Nucleus accumbens (tissue), 56 donors: ENCODE measurements at places on chromosomes 2 and 18.

- no peak for DNase-seq
Measured at GRCh38 chr2:118850901-118851415, 3.5 kb upstream of the EN1 start.

DNA sequence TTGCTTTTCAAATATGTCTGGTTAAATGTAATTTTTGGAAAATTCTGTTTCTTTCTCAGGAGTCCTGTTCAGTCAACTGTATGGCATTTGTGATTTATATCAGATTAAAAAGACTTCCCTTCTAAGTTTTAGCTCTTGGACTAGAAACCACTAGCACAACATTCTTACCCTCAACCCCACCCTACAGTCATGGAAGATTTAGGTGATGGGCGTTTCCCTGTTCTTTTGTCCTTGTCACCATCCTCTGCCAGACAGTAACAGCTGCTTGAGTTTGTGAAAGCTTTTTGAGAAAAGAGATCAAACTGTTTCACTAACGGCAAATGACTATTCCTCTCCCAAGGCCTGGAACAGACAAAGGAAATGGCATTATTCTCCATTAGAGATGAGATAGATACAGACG lies 31.8 kb downstream of the SERPINB5 start:
- DNase-seq: no peak

DNA sequence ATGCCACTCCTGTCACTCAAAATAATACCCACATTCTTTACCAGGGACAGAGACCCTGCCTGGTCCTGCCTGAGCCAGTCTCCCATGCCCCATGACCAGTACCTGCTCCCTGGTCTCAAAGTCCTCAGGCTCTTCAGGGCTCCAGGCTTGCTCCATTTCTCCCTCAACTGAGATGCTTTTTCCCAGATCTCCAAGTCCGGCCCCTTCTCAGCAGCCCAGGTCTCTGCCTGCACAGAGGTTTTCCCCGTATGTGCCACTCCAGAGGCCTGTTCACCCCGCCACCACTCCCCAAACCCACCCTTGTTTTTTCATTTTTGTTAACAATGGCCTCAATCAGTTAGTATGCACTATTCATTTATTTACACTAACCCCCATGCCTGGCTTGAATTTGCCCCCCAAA lies 499.5 kb upstream of the MYT1L start:
- DNase-seq: no peak

DNA sequence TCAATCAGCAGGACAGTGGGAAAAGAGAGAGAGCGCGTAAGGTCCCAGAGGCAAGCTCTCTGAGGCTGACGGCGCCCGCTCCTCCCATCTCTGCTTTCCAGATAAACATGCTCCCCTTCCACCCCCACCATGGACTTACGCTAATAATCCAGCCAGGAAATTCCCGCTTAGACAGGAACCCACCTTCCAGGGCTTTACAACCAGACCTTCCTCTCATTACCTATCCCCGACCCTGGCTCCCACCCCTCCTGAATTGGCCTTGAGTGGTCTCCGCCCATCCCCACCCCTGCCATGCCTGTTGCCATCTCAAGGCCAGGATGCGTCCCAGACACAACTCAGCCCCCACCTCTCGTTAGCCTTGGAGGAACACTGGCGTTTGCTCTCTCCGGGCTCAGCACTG lies 131.1 kb downstream of the SMAD2 start:
- DNase-seq: no peak

DNA sequence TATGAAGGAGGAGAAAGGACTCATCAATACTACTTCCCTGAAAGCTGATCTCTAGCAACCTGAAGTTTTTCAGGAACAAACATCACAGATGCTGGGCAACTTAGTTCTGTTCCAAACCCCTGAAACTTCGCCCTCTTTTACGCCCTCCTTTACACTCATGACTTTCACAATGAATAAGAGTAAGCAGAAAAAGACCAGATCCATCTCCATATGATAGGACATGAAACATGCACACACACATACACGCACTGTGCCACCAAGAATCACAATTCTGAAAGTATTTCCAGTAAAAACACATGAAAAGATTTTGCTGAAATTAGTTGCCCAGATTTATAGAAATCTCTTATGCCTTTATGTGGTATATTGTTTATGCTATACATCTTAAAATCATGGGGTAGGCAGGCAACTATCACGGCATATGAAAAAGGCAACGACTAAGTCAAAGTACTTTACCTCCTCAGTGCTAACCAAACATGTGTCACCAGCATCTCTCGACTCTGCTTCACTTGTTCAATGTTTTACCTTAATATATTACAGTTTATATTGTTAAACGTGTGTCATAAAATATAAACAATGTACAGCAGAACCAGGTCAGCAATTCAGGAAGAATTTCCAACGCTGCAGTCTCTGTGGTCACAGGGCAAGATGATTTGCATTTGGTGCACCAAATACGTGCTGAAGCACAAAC lies 47.8 kb downstream of the NHEJ1 start:
- DNase-seq: no peak

DNA sequence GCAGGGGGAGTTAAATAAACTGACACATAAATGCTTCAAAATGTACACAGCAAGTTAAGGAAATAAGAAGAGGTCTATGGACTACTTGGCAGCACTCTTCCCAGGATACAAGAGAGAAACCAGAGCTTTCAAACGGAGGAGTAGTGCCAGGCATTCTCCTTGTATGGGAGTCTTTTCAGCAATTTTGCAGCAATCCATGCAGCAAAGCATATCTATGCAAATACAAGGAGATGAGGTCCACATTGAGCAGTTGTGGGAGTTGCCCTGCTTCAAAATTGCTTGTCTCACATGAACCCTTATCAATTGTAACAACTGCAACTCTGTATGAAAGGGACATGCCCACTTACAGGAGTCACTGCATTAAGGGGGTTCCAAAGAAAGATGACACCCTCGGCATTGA lies 37.8 kb downstream of the SCN9A start:
- DNase-seq: no peak

- no peak for DNase-seq
Measured at GRCh38 chr2:39380525-39381150, 56.4 kb downstream of the MAP4K3 start.

- no peak for DNase-seq
Measured at GRCh38 chr2:239208465-239209180, 192.2 kb downstream of the HDAC4 start.
